ENCODE measurements at places on chromosomes 12 and 14.
A peak's percentile ranks its signal among the peaks of the same experiment; 100 is the strongest.

- DNase-seq, result no peak
Observed at GRCh38 chr14:64233531-64234190, 60.5 kb downstream of the ESR2 start.

DNA sequence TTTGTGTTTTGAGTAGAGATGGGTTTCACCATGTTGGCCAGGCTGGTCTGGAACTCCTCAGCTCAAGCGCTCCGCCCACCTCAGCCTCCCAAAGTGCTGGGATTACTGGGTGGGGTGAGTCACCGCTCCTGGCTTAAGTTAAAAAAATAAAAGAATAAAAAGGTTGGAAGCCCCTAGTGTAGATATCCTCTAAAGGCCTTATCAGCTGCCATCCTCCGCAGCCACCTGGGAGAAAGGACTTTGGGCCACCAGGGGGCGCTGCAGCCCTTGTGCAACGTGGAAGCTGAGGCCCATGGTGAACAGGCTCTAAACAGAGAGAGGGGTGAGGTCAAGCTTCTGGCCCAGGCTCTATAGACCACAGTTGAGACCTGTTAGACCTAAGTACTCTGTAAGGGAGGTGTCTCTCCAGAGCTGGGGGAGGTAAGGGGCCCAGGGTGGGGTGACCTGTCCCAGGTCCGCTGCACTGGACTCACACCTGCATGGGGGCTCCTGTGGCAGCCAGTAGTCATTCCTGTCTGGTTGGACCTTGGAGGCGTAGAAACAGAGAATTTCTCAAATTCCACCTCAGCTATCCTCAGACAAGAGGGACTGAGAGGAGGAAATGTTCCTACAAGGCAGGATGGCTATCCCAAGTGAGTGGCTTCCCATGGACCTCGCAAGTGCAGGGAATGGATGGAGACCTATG lies 14.0 kb upstream of the RACGAP1 start:
- peak; percentile 41 for DNase-seq

- peak; percentile 73 for DNase-seq
Observed at GRCh38 chr12:1634590-1635191, 5.7 kb downstream of the WNT5B start.

DNA sequence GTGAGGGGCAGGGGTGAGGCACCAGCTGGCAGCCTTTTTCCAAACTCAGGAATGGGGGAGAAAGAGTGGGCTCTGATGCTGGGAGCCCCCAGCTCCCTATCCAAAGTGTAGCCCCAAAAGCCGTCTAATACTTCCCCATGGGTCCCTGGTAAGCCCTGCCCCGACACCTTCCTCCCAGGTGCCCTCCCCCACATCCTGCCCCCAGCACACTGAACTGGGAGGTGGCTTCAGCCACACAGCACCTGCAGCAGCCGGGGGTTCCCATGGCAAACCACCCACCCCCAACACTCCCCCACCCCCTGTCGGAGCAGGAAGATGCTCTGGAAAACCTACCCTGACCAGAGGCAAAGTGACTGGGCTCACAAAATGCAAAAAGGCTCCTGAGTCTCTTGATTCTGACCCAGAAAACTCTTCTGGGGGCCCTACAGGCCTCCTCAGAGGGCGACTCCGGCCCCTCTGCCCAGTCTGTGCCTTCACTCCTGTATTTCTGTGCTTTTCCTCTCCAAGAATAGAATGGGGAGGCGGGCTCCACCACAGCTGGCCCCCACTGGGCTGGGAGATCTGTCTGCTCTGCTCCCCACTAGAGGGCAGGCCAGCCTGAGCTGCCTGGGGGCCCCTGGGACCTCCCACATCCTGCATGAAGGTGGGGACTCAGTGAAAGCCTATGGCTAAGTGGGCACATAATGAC lies 81.6 kb downstream of the ITPK1 start:
- DNase-seq, result no peak

- no peak for DNase-seq
Observed at GRCh38 chr12:104648756-104649155, 192.0 kb downstream of the CHST11 start.

DNA sequence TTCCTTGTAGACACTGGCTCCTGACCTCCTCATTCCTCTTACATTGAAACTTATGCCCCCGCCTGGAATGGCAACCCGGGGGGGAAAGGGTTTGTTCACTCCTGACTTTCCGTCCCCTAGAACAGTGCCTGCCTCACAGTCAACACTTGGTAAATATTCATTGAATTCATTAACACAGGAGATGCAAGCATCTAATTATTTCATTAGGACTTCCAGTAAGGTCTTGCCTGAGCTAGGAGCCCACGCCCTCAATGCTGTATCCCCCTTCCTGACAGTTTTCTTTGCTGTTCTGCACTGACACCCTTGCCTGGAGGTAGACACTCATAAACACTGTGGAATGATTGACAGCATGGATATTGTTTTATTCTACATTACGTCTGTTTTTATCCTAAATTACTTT lies 49.3 kb upstream of the CHST11 start:
- no peak for DNase-seq

GRCh38 chr12:26845984-26846383 lies 13.0 kb upstream of the ITPR2 start:
- no peak for DNase-seq

- DNase-seq, result no peak
Observed at GRCh38 chr14:104770851-104771272, 17.9 kb downstream of the SIVA1 start.

DNA sequence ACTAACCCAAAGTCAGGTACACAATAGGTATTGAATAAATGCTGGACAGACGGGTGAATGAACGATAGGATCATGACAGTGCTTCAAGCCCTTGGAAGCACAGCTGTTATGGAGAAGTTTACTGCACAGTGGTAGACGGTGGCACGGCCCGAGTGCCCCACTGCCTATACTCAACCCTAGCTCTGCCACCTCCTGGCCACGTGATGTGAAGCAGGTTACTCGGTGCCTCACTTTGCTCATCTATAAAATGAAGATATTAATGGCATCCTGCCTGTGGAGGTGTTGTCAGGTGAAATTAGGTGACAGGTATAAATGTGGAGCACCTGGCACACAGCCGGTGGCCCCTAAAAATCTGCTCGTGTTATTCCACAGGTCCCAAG lies 5.8 kb downstream of the ASB2 start:
- DNase-seq, result peak; percentile 7

DNA sequence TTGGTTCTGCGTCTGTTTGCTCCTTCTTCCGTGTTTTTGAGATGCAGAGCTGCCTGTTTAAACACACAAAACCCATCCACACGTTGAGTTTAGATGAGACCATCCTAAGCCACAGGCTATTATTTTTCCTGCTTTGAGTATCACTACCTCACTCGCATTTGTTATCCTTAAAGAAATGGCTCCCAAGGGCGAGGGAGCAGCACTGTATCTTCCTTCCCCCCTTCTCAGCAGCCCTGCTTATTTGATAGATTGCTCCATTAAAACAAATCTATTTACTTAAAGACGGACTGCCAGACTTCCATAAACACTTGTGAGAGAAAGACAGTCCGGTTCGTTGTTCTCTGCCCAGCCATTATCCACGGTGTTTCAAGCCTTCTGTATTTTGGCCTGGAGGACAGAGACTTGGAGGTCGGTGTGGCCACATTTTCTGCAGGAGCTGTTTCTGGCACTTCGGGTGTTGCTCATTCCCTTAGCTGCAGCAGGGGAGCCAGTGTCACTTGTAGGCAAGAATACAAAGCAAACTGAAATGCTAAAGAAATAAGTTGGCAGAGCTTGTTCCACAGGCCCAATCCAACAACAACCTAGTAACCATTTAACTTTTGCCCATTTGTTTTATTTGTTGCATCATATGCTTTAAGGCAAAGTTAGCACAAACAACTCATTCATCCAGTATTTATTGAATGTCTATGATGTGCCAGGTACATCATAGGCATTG lies 275.4 kb downstream of the TTC6 start:
- no peak for DNase-seq

GRCh38 chr14:52473557-52473956 lies 78.7 kb downstream of the TXNDC16 start:
- peak; percentile 29 for DNase-seq

DNA sequence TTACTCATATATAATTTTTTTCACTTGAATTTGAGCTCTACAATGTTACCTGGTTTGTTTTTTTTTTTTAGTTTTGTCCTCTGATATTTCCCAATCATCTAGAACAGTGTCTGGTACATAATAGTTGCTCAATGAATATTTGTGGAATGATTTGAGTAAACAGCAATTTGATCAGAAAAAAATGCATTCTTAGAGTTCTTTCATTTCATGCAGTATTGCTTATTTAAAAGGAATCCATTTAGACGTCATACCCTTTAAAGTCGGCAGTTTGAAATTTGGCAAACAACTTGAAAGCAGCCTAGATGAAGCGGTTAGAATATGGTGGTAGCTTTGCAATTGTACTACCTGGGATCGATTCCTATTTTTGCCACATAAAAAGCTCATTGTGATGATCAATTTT lies 140.0 kb downstream of the PDE3A start:
- DNase-seq, result no peak

All from NCI-H1105 (cell line).